Hematopoietic multipotent progenitor cell (in vitro differentiated cells): ENCODE measurements at places on chromosomes 11 and 22. TPM values are rescaled to one million over a fixed set of nuclear protein-coding genes. Genes with fewer than 3 reads are reported as not detected.

Gene NOX4
- total RNA-seq = not detected

Gene CHRDL2
- not detected for total RNA-seq

Gene IGSF22
- total RNA-seq = 0.54 TPM

Gene CASP5
- total RNA-seq = 0.27 TPM

Gene OR2AT4
- total RNA-seq = under 0.01 TPM

Gene MYBPC3
- total RNA-seq = 0.27 TPM

Gene XBP1
- 329 TPM for total RNA-seq

Gene TRIM64C
- total RNA-seq = not detected

Gene C22orf31
- not detected for total RNA-seq

Gene NXF1
- 62.2 TPM for total RNA-seq

Gene APOA4
- not detected for total RNA-seq

Gene CST6
- total RNA-seq = not detected

Gene RGL4
- 12.1 TPM for total RNA-seq

Gene C11orf65
- total RNA-seq = under 0.01 TPM

Gene GRIA4
- not detected for total RNA-seq

Gene GDPD4
- not detected for total RNA-seq

Gene ADM
- total RNA-seq = 3.2 TPM

Gene TEX54
- not detected for total RNA-seq

Gene C11orf87
- under 0.01 TPM for total RNA-seq

Gene GPR83
- total RNA-seq = not detected

Gene LMNTD2
- 1.6 TPM for total RNA-seq

Gene OR52I2
- not detected for total RNA-seq

Gene NLRP10
- not detected for total RNA-seq

Gene POU2AF2
- not detected for total RNA-seq

Gene MMP3
- not detected for total RNA-seq

Gene SLC35F2
- total RNA-seq = 27.5 TPM

Gene VPREB1
- total RNA-seq = 3.5 TPM

Gene OR2D2
- total RNA-seq = 2.4 TPM

Gene F2
- under 0.01 TPM for total RNA-seq

Gene TM7SF2
- 46.6 TPM for total RNA-seq

Gene ASRGL1
- total RNA-seq = 16.4 TPM

Gene PANX2
- 6.5 TPM for total RNA-seq

Gene DERL3
- total RNA-seq = 6.7 TPM

Gene CRYAB
- total RNA-seq = not detected

Gene SMIM38
- 0.54 TPM for total RNA-seq

Gene SULT4A1
- total RNA-seq = under 0.01 TPM

Gene OOSP3
- not detected for total RNA-seq

Gene DSCAML1
- 0.27 TPM for total RNA-seq
